AG20443 (cell line): ENCODE measurements at places on chromosomes 1 and 21.

DNA sequence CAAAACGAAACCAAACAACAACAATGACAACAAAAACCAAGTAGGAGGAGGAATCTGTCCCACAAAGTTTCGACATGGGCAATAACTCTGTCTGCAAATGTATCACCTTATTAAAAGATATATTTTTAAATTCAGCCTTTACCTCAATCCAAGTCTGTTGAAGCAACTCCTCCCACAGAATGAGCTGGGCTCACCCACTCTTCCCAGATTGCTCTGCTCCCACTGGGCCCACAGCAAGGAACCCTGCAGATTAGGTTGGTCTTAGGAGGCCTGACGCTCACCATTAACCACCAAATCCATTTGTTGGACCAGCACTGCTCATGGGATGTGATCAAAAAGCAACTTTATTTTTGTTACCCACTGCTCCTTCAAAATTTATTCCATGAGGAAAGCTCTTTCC, 114.7 kb upstream of the CDC42BPA start:
- no peak for DNase-seq

DNA sequence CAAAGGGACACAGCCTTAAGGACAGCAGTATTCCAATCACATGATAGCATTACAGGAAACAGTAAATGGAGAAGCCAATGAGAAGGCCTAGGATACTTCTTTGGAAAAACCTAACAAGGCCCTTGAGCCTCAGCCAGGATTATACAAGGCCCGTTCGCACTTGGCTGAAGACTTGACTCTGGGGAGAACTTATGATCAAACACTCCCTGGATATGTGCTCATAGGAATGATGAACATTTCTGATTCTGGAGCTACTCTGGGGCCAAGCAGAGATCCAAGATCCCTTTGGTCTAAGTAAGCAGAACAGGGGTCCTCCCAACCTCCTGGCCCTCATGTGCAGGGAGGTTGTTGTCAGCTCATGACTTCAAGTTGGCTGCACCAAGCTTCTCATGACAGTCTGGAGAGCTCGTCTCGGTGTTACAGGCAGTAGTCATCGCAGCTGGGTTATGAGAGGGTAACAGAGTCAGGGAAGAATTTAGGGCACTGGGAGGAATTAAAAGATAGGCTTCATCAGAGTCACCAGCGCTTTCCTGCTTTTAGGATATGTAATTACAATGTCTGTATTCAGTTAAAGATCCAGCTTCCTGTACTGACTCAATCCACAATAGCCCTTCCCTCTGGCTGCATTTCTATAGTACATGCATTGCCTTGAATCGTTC, 92.5 kb upstream of the IRF2BP2 start:
- DNase-seq = peak; percentile 54

GRCh38 chr1:38724160-38725131, 135.1 kb downstream of the RRAGC start:
- no peak for DNase-seq

DNA sequence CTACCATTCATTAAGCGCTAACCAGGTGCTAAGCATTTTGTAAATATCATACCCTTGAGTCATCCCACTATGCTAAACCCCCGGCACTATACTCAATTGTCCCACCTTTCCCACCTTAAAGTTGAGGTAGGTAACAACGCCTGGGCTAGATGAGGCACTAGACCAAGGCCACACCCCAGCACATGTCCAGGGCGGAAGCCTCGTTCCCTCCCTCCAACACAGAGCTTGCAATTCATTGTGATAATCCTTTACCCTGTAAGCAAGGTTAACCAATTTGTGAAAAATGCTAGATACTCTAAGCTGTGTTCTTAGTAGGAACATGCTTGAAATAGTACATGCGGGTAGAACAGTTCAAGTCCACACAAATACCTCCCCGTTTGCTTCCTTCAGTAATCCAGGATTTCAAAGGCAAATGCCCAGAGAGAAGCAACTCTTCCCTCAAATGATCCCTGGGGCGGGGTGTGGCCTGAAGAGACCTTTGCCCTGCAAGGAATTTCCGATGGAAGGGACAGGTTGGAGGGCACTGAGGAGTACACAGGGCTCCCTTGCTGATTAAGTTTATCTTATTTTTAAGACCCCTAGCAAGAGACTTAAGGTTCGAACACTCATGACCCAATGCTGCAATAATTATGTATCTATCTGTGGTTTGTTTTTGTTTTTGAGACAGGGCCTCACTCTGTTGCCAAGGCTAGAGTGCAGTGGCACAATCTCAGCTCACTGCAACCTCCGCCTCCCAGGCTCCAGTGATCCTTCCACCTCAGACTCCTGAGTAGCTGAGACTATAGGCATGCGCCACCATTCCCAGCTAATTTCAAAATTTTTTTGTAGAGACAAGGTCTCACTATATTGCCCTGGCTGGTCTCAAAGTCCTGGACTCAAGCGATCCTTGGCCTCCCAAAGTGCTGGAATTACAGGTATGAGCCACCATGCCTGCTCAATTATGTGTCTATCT, 2.6 kb downstream of the RSPH1 start:
- no peak for DNase-seq

DNA sequence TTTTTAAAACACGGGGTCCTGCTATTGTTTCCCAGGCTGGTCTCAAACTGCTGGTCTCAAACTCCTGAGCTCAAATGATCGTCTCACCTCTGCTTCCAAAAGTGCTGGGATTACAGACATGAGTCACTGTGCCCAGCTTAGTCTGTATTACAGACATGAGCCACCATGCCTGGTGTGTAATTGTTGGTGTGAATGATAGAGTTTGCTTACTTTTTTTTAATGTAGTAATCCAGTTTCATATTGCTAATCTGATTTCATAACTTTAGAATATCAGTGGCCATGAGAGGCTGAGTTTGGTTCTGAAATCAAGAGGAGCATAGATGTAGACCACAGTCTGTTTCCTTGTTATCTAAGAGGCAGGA, 3.4 kb downstream of the EPB41 start:
- no peak for DNase-seq

DNA sequence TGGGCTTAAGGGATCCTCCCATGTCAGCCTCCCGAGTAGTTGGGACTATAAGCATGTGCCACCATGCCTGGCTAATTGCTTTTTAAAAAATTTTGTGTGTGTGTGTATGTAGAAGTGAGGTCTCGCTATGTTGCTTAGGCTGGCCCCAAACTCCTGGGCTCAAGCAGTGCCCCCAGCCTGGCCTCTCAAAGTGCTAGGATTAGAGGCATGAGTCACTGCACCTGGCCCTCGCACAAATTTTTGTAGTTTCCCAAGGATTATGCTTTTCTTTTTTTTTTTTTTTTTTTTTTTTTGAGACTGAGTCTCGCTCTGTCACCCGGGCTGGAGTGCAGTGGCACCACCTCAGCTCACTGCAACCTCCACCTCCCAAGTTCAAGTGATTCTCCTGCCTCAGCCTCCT, 144.4 kb upstream of the HNRNPU start:
- DNase-seq = no peak

DNA sequence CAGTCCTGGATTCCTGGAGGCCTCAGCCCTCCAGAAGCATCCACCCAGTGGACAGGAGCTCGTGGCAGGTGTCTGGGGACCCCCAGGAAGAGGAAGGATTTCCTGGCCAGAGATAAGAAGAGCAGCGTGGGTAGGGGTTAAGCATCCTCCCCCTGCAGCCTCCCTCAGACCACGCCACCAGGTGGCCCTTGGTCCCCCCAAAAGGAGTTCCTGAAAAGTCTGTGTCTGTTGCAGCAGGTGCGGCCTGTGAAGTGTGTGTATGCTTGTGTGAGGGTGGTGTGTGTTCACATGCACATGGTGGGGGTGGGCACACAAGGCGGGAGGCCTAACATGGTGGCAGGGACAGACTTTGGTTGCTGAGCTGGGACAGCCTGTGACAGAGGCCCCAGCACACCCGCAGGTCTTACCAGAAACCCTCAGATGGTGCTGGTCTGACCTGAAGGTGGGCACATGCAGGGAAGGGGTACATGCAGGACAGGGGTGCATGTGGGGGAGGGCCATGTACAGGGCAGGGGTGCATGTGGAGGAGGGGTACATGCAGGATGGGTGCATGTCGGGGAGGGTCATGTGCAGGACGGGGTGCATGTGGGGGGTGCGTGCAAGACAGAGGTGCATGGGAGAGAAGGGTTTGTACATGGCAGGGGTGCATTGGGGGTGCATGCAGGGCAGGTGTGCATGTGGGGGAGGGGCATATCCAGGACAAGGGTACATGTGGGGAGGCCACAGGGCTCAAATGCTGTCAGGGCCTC, 18.2 kb upstream of the RUNX3 start:
- no peak for DNase-seq

- DNase-seq = no peak
Observed at GRCh38 chr21:34501716-34502115, 10.3 kb downstream of the KCNE1 start.

DNA sequence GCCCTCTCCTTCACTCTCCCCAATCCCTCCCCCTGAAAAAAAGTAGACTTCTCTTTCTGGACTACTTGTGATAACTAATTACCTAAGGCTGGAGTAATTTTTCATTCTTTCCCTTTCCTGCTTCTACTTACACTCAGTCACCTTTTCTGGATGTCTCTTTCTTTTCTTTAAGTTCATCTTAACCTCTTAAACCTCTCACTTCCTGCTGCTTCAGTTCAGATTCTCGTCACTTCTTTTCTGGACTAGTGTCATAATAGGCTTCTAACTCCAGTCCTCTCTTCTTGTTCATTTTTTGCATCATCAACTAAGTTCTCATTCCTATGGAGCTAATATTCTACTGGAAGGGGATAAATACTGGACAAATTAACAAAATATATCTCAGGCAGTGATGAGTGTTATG, 75.4 kb downstream of the LRRC53 start:
- no peak for DNase-seq
